ENCODE measurements at places on chromosomes 7 and 10.

GRCh38 chr10:73968098-73968521 is 29.8 kb upstream of the VCL start:
- DNase-seq: peak; percentile 81

DNA sequence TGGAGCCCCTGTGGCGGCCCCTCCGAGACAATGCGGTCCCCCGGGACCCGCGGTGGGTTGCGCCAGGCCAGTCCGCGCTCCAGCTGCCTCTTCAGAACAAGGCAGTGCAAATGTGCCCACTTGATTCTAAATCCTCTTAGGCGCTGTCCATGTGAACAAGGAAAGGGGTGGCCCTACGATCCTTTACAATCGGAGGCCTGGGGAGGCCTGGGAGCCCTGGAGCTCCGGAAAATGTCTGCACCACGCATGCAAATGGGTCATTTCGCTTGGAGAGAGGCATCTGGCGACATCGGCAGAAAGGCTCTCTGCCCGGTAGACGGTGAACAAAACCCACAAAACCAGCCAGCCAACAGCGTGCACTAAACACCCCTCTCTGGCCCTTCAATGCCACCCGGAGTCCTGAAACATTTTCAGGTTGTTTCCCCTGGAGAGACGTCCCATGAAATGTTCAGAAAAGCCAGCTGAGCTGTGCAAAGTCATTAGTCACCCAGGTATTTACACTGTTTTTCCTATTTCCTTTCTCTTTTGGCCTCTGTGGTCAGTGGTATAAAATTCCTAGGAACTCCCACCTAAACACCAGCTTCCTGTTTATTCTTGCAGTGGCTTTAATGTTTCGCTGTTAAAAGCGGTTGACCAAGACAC is 102.8 kb upstream of the ZNF438 start:
- DNase-seq: peak; percentile 40

DNA sequence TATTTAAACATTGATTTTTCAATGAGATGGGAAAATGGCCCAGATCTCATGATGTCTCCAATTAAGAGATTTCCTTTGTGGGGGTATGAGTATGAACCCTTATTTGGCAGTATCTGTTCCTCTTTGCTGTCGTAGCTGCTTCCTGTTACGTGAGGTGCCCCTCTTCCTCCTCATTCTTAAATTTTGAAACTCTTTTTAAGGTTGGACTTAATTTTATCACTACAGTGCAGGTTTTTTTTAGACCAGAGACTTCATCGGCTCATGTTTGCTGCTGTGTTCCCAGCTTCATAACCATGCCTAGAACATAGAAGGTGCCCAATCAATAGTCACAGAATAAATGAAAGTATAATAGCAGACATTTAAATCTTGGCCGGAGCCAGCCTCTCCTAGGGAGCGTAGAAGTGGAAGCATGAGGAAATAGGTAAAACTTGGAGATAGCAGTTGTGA is 2.4 kb downstream of the MIOS start:
- DNase-seq: no peak

DNA sequence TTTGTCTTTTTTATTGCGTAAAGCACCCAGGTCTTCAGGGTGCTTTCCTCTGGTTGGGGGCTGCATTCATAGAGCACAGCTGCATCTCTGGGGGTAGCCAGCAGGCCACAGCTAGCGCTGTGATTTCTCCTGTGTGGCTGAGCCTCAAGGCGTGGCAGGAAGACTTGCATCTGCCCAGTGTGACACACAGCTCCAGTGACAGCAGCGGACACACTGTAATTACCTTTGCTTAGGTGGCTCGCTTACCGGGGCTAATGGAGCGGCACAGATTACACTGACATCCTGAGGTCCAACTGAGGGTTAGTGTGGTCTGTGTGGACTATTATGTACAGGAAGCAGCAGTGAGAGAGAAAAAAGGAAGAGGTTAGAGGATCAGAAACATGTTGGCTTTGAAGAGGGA is 27.1 kb downstream of the ABCB4 start:
- no peak for DNase-seq

DNA sequence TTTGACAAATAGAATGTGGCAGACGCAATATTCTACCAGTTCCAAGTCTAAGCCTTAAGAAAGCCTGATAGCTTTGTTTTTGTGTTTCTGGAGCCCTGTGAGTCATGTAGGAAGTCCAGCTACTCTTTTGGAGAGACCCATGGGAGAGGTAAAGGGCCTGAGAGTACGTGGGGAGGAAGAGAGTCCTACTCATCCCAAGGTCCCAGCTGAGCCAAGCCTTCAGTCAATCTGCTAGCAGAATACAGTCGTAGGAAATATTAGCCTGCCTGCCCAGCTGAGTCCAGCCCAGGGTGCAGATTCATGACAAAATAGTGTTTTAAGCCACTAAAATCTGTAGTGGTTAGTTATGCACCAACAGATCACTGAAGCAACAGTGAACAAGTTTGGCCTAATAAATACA is 9.0 kb upstream of the GNA12 start:
- no peak for DNase-seq

GRCh38 chr7:74475987-74476350 is 22.3 kb downstream of the GTF2IRD1 start:
- no peak for DNase-seq

DNA sequence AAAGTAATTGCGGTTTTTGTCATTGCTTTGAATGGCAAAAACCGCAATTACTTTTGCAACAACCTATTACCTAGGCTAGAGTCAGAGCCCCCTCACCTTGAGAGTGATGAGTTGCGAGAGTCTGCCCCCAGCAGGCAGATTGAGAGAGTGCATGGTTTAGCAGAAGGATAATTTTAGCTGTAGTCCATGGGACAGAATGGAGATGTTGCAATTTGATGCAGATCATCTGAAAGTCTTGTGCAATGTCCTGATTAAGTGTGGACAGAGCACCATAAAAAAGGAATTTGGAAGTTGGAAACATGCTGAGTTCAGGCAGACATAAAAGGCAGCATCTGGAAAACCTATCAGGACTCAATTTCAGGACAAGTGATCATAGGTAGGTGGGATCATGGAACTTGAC is 48.7 kb downstream of the GPR141 start:
- DNase-seq: no peak

DNA sequence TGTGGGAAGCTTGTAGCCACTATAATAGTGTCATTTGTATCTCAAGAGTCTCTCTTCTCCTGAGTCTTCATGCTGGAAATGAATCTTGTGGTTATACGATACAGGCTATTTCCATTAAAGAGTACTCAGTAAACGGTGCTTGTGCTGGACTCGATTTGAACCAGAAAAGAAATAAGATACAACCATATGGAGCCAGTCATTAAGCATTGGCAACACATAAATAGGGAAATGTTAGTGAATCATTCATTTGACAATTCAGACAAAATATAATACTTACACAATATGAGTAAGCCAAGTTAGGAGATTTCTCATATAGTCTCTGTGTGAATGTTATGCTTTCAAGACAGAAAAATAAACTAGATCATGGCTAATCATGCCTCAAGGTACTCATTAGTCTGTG is 356.8 kb downstream of the PLXDC2 start:
- DNase-seq: no peak

GRCh38 chr7:121411597-121411979 is 15.5 kb upstream of the FAM3C start:
- no peak for DNase-seq

DNA sequence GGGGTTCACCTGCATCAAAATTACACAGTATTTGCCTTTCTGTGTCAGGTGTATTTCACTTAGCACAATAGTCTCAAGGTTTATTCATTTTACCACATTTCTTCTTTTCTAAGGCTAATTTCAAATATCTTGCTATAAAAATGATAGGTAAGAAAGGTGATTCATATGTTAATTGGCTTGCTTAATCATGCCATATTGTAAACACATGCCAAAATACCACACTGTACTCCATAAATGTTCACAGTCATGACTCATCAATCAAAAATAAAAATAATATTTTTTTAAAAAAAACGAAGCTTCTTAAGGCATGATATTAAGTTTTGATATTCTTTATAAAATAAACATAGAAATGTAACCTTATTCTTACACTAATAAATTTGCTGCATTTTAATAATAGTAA is 947.1 kb downstream of the GRM8 start:
- DNase-seq: no peak

Measured in fibroblast of skin of scalp (primary cell).